Activated gamma-delta T cell (primary cell): ENCODE measurements at places on chromosomes 5 and 9.

- no peak for DNase-seq
Measured at GRCh38 chr5:89034588-89034987, 151.6 kb upstream of the MEF2C start.

DNA sequence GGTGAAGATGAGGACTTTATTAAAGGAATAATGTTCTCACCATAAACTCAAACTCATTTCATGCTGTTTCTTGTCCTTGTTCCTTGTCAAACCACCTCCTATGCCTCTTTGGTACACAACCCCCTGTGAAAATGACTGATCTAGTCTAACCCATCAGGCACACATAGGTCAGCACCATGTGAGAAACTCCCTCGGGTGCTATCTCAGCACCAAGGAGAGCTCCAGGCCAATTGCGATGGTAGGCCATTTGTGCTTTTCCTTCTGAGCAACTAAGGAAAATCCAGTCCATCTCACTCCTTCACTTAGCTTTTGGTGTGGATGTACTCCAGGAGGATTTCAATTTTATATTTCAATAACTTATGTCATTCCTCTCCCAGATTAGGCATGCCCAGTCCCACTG, 199.8 kb downstream of the ZNF608 start:
- DNase-seq = no peak

DNA sequence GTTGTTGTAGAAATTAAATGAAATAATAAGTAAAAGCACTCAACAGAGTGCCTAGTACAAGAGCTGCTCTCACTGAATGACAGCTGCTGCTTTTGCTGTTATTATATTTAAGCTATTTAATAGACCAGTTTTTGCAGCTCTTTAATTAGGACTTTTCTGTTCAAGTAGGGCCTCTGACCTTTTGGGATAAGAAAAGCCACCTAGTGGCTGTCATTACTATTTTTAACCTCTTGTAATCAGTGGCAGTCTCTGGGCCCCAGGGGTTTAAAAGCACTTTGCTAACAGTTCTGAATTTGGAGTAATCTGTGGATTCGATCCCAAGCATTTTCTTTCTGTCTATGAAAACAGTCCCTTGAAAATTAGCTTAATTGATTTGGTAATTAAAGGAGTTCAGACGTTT, 121.1 kb downstream of the NUDT12 start:
- DNase-seq = no peak

GRCh38 chr5:150788977-150789376, 10.4 kb downstream of the SMIM3 start:
- no peak for DNase-seq

- DNase-seq = no peak
Measured at GRCh38 chr9:134284273-134284672, 42.0 kb upstream of the RXRA start.

DNA sequence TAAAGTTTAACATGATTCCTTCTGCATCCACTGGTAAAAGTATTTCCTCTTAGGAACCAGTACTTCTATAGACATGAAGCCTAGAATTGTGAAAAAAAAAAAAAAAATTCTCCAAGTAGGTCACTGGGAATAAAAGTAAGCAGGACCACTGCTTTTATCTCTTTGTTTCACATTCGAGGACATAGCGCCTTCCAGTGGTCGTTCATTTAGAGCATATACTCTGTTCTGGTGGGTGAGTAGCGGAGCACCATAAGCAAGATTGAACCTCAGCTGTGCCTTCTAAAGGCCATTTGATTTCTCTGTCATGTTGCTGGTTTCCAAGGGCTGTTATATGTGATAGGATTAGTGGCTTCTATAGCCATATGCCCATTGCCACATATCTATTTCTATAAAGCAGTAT, 393.1 kb downstream of the TMEM232 start:
- DNase-seq = no peak

DNA sequence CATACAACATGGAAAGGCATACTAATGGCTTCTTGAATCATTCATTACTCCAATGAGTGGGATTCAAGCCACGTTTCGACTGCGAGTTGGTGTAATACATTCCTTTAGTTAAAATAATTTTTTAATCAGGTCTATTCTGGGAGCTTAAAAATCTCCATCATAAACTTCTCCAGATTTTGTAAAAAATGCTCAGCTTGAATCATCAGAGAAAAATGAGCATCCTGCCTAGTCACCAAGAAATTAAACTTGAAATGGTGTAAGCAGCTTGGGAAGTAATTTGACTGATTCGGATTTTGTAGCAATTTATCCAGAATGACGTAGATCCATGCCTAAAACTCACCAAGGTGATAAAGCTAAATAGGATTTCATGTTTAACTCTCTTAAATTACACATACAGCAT, 165.7 kb downstream of the SLCO4C1 start:
- no peak for DNase-seq

DNA sequence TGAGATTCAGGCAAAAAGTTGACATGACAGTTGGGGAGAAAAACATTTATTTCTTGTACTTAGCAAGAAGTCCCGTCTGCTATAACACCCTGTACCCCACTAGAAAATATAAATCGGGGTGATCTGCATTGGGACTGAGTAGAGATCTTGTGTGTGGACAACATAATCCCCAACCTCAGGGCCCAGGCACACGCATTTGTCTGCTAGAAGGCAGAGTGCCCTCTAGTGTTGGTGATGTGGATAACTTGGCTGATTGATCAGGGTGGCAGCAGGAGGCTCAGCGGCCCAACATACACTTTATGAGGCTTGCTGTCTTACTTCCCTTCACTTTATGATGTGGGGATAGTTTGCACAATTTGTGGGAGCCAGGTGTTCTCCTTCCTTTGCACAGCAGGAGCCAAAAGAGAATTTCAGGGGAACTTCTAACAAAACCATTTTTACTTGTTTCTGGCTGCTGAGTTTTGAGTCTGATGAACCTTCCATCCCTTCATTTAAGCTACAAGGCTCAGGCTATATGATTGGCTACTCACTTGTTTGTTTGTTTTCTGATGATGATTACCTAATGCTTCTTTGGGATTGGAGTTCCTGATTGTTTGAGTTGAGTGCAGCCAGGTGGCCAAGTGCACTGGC, 263.2 kb downstream of the DMAC1 start:
- DNase-seq = no peak

DNA sequence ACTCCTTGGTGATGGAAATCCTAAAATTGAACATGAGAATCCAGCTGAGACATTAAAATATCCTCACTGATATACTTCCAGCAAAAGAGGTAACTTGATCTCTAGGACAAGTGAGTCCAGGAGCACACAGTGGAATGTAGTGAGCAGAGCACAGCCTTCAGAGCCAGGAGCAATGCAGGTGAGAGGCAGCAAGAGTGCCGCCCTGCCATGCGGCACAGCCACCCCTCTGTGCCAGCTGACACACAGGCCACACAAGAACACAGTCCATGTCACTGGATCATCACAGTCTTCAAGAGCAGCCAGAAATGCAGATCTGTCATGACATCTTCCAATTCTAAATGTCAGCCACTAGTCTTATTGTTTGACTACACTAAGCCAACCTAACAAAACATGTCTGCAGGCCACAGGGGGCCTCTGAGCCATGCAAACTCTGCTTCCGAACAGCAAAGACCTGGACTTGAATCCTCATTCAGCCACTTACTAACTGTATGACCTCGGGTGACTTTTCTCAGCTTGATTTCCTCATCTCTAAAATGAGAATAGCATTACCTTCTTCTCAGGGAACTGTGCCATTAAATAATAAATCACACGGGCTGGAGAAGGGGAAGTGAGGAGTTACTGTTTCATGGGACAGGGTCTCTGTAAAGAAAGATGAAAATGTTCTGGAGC, 47.0 kb downstream of the CCDC125 start:
- no peak for DNase-seq

DNA sequence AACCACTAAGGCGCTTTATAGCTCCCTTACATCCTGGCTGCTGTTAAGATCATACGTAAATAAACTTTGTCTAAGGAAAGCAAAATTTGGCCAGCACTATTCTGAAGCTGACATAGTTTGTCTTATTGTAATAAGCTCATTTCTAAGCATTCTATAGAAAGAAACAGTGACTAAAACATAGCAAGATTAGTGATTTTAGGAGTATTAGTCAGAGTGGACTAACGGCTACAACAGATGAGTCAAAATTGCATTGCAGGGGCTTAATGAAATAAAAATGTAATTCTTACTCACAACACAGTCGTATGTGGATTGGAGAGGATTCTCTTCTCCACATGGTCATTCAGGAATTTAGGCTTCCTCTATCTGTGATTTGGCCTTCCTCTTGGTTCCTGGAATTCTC, 347.6 kb downstream of the GADD45G start:
- DNase-seq = no peak

DNA sequence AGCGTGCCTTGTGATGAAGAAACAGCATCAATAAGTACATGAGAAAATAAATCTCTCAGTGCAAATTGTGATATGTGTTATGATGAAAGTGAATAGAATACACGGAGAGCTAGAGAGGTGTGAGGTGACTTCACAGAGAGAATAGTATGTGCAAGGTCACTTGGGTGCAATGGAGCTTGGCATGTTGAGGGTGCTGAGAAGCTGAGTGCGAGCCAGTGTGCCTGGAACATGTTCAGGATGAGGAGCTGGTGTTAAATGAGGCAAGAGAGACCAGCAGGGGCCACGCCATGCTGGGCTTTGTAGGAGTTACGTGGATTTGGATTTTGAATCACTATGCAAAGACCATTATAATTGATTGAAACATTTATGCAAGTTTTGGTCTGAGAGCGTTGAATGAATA, 12.8 kb upstream of the RPS23 start:
- no peak for DNase-seq

DNA sequence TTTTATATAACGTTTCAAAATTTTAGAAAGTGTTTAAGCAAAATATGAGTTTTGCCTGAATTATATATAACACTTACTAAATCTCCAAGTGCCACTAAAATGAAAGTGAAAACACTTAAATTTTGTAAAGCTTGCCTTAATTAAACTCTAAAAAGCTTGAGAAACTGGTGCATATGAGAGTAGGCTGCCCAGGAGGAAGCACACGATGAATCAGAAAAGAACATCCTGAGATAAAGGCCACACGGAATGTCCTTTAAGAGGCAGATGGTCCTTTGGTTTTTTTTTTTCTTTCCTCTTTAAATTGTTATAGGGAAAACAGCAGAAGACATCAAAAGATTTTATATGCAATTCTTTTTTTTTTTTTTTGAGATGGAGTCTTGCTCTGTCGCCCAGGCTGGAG, 60.3 kb downstream of the HABP4 start:
- no peak for DNase-seq
